ENCODE measurements at places on chromosomes 6 and 20.

DNA sequence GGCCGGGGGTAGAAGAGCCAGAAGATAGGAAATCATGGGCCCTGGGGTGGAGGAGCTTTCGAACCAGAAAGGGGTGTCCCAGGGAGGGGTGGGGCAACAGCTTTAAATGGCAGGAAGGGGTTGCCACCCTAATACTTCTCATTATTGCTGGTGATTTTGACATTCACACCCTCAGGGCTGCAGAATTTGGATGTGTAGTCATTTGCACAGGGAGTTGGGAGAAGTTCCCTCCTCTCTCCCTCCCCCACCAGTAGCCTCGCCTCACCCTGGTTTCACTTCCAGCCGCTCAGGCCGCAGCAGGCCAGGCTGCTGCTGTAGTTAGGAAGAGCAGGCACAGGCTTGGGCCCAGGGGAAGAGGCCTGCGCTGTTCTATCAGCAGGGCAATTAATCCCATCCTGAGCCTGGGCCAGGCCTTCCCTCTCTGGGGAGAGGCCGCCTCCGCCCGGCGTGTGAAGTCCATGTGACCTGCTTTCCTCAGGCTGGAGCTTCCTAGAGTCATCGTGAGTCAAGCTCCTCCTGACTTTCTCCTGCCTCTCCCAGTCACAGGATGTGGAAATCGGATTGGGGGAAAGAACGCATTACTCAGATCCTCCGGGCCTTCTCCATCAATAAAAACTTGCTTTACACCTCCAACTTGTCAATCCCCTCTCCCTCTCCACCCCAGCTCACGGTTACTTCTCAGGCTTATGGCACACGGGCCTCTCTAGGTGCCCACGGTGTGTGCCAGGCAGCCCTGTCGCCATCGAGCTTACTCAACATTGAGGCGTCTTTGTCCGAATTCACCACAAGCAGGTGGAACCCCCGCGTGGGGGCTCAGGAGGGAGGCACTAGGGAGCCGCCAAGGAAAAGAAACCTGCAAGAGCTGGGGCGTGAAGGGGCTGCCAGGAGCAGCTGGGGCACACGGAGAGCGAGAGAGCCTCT is 7.8 kb downstream of the ADTRP start:
- no peak for DNase-seq

GRCh38 chr6:167141667-167142432 is 15.9 kb downstream of the GPR31 start:
- DNase-seq, result no peak

DNA sequence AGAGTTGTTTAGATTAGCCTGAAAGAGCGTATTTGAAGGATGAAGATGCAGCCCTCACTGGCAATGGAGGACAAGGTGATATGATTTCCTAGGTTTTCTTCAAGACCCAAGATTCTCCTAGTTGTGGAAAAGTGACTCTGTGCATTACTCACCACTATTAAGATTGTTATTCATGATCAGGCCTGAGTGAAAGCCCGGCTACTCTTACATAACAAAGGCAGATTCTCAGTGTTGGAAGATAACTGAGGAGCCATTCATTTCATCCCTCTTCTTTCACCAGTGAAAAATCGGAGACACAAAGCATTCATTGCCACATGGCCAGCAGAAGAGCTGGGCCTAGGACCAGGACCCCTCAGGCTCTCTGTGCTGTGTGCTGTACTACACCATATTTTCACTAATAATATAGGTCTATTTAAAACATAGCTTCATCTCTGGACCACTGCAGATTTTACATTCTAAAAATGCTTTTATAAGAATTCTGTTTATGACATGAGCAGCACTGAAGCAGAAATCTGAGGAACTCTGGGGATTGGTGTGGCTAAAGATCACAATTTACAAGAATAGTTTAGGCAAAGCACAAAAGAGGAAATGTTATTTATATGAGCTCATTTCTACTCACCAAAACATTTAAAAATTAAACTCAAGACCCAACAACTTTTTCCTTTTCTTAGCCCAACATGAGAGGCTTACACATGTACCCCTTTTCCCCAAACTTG is 181.9 kb upstream of the CCN2 start:
- no peak for DNase-seq

DNA sequence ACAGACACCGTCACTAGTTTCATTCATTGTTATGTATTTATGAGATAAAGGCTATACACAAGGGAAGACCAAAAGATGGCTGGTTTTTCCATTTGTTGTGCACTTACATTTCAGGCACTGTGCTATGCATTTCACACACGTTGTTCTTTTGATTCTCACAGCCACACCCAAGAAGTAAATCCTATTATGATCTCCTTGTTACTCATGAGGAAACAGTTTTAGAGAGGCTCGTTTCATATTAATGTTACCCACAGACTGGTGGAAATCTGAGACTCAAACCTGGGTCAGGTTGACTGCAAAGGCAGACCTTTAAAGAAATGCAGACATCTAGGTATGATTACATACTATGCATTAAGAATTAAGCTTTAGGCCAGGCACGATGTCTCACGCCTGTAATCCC is 34.9 kb downstream of the SHLD1 start:
- DNase-seq, result no peak

GRCh38 chr6:163404825-163405265 is 9.7 kb upstream of the QKI start:
- DNase-seq, result no peak

GRCh38 chr6:9197726-9198125 is 762.4 kb upstream of the SLC35B3 start:
- DNase-seq, result no peak

DNA sequence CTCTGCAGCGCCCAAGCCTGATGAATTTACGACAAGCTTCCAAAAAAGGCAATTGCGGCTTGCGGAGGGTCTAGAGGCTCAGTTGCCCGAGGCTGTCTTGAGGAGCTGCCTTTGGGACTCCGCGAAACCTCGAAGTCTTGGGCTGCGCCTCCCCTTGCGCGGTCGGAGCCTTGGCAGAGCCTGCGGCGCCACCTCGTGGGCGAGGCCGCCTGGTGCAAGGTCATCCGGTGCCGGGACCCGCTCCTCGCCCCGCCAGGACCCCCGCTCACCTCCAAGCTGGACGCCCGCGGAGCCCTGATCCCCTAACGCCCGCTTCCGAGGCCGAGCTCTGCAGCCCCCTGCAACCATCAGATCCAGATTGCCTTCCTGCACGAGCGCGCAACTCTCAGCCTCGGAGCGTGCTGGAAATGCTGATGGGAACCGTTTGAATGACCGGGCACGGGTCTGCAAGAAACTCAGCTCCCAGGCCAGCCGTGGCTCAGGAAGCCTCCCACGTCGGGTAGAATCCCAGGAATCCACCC is 14.9 kb upstream of the FAM210B start:
- no peak for DNase-seq

DNA sequence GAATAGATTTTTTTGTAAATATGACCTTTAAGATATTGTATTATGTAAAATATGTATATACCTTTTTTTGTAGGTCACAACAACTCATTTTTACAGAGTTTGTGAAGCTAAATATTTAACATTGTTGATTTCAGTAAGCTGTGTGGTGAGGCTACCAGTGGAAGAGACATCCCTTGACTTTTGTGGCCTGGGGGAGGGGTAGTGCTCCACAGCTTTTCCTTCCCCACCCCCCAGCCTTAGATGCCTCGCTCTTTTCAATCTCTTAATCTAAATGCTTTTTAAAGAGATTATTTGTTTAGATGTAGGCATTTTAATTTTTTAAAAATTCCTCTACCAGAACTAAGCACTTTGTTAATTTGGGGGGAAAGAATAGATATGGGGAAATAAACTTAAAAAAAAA is 130.9 kb downstream of the SULF2 start:
- DNase-seq, result no peak

GRCh38 chr20:23143986-23144690 is 58.0 kb upstream of the CD93 start:
- peak; percentile 71 for DNase-seq

- no peak for DNase-seq
Measured at GRCh38 chr6:82712826-82713225, 349.2 kb downstream of the TPBG start.

GRCh38 chr6:2714111-2714895 is 36.4 kb downstream of the MYLK4 start:
- no peak for DNase-seq

DNA sequence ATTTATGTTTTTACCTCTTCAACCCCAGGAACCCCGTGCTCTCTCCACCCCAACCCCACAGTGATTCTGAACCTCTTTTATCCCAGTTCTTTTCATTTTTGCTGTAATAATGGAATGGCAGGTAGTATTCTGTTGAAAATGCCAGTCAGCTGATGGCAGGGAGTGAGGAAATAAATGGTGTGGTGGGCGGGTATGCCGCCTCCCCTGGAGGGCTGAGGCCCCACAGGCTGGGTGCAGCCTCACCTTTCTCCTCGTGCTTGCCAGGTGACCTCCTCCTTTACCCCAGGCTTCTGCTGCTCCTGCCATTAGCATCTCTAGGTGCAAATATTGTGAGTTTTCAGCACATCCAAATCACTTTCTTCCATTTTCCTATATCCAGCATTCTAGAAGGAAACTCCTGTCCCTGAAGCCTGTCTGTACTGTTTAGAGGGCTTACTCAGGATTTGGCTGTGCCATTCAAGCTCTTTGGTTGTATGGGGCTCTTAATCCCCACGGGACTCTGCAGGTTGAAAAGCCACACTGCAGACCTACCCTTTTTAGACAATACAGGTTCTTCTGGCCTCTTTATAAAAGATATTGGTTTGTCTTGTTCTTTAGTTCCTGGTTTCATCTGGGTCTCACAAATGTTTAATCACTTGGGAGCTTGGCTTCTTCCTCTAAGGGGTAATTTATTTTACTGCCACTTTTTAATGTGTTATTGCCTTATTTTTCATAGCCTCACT is 201.8 kb downstream of the JARID2 start:
- DNase-seq, result no peak

DNA sequence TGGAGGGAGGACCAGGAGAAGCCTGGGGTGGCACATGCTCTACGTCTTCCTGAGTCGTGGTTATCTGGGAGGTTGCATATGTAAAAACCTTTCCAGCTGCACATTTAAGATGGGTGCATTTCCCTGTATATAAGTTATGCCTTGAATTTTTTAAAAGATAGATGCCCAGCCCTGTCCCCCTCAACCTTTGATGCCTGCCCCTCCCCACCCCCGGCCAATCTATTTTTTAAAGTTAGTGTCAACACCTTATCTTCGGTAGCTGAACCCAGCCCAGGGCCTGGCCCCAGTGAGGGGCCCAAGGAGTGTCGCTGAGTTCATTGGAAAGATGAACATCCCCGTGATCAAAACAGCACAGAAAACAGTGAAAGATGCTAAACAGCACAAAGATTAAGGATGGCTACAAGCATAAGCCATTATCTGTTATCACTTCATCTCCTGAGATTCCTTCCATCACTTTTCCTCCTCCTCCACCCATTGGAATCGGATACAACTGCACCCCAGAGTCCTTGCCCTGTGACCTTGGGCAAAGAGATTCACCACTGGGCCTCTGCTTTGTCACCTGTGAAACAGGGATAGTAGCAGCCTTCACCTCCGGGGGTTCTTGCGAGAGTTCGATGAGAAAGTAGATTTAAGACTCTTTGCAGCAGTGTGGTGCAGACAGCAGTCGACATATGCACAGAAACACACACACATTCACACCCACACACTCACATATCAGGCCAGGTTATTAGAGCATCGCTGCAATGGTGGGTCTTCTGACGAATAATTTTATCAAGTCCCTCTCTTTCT is 47.5 kb downstream of the SIRPA start:
- DNase-seq, result no peak

DNA sequence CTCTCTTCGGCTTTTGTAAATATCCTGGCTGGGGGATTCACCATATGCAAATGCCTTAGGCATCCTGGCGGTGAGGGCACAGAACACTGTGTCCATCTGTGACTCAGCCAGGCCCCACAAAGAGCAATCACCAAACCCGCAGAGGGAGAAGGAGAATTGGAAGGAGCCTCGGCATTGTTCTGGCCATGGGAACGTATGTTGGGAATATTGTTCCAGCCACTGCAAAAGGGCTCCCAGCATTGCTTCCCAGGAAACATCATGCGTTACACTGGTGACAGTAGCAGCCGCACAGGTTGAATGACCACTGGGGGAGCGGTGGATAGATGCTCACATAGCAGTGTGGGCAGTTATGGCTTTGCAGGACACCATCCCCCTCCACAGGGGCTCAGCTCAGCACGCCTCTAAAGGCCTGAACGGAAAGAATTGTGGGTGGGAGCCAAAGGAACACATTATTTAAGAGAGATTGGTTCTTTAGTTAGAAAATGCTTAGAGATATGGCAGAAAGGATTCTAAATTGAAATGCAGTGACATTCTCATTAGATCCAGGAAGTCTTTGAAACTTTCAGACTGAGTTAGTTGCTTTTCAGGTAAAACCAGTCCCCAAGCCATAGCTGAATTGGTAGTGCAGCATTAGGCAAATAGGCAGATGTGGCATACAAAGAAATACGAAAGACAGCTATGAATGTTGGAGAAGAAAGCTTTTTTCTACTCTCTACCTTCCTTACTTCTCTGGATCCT is 104.3 kb downstream of the RNF144B start:
- DNase-seq, result no peak

DNA sequence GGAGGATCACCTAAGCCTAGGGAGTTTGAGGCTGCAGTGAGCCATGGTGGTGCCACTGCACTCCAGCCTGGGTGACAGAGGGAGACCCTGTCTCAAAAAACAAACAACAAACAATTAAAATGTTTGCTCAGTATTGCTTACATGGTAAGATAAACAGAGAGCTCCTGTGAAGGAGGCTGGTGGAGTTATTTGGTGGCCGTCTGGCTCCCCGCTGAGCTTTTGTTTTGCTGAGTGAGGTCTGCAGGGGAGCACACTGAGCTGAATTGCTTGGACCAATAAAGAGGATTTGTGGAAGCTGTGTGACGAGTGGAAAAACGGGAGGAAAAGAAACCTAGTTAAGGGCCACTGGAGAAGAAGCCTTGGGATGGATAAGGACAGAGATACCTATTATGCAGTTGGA is 41.1 kb upstream of the BMP6 start:
- peak; percentile 42 for DNase-seq

- DNase-seq, result no peak
Measured at GRCh38 chr20:4444404-4444803, 277.3 kb upstream of the PRND start.

- no peak for DNase-seq
Measured at GRCh38 chr6:52931351-52931750, 21.9 kb upstream of the GSTA3 start.

DNA sequence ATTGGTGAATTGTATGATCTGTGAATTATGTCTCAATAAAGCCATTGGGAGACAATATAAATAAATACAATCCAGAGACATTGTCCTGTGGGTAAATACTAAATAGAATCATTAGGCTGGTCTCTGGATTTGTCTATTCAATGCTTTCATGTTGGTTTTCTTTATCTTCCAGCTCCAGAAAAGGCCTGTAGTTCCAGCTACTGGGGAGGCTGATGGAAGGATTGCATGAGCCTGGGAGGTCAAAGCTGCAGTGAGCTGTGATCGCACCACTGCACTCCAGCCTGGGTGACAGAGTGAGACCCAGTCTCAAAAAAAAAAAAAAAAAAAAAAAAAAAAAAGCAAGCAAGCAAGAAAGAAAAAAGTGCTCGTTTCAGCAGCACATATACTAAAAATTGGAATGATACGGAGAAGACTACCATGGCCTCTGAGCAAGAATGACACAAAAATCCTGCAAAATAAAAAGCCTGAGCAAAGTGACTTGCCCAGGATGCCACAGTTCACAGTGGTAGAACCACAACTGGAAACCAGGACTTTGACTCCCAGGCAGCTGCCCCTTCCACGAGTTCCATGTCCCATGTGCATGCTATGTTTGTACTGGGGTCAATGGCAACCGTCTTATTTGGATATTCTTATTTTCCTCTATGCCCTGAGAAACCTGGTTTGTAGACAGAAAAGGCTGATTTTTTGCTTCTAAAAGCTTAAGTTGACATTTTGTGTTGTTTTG is 33.6 kb upstream of the GMPR start:
- DNase-seq, result no peak

Data from NCI-H510A (cell line).